ENCODE measurements at places on chromosomes 11 and 22.

GRCh38 chr11:122140500-122140899 lies 24.5 kb upstream of the BLID start:
- no peak for DNase-seq

DNA sequence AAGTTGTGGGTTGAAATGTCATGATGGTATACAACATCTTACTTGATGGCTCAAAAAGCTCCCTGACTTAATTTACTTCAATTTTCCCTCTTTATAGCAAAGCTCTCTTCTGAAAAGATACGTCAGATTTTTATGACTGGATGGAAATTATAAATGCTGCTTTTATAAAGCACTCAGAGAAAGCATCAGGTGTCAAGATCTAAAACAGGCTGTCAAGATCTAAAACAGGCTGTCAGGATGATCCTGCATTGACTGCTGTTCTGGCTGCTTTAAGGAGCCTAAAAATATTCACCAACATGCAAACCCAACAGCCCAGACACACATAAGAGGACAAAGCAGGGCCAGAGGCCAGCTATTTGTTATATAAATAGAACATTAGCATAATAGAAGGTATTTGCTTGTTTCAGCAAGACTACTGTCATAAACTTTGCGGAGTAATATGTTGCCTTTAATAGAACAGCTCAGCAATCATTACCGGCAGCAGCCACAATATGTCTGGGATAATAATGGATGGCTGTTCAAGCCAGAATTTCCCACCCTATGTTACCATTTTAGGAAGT lies 77.3 kb upstream of the ANO5 start:
- no peak for DNase-seq

DNA sequence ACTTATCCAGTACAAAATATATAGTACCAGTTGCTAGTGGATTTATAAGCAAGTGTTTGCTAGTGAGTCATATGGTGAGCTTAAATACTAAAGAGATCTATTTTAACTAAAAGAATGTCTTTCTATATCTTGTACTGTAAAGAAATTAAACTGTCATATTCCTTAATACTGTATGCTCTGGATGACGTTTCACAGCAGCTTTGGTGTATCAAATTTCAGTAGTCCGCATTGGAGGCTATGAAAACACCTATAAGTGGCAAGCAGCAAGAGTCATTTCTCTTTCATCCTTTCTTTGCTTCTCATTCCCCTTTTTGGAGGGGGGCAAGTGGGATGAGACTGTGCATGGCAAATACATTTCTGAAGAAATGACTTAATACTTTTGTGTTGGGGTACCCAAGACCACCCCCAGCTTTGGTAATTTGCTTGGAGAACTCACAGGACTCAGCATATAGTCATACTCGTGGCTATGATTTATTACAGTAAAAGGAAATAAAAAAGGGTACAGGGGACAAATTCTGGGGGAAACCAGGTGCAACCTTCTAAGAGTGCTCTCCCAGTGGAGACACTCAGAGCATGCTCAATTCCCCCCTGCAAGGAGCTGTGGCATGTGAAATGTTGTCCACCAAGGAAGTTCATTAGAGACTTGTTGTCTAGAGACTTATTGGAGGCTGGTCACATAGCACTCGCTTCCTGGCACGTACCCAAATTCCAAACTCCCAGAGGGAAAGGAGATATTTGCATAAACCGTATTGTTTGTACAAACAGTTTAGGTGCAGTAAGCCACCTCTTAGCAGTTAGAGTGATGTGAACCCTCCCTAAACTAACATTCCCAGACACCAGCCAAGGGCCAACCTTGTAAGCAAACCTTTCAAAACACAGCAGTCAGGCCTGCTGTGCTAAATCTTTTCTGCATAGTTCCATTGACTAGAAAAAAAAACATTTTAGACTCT lies 210.8 kb downstream of the PGR start:
- no peak for DNase-seq

- DNase-seq = no peak
These were observed 40.3 kb upstream of the TSKU start for GRCh38 chr11:76742902-76743301.

- DNase-seq = no peak
These were observed 5.6 kb upstream of the TMA7B start for GRCh38 chr22:39954584-39955055.

DNA sequence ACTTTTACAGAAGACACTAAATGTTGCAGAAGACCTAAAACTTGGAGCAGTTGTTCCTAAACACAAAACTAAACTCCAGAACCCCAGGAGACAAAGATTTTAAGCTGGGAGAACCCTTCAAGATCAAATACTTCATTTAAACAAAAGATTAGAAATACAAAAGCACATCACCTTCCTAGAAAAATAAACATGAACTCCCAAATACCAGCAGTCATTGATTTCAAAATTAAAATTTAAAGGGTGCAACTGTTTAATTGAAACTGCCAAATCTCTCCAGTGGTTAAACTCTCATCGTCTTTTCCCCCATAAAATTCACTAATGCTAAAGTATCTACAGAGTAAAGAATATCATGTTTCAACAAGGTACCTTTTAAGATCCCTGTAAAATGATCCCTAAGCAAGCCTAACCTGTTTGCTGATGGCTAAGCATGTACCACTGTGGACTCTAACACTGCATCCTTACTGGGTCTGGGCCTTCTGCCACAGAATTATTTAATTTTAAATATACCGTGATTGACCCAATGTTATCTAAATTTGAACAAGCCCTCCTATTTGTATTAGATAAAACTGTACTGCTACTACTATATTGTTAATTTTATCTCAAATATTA lies 53.7 kb upstream of the CCDC34 start:
- DNase-seq = no peak

- DNase-seq = no peak
These were observed 33.6 kb downstream of the OSBP start for GRCh38 chr11:59582006-59582405.

DNA sequence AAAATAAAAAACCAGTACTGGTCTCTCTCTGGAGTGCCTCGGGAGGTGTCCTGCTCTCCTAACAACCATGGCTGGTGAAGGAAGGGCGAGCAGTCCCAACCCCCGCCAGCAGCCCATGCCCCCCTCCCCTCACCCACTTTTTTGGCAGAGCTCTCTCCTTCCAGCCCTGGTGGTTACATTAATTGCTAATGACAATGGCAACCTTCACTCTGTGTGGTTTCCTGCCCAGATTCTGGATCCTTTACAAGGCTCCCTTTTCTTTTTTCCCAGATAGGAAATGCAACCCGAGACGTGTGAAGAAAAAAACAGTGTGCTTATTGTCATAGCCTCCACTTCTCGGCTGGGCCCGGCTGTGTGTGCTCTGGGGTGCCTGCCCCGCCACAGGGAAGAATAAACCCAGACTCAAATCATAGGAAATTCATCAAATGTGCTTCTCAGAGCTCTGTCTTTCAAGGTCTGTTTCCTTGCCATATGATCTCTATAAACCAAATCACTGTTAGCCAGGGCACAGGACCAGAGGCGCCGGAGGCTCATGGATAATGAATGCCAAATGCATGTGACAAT lies 513.0 kb downstream of the SOX6 start:
- no peak for DNase-seq

All from inflammatory macrophage (primary cell).